ENCODE measurements at places on chromosomes 4 and X.

DNA sequence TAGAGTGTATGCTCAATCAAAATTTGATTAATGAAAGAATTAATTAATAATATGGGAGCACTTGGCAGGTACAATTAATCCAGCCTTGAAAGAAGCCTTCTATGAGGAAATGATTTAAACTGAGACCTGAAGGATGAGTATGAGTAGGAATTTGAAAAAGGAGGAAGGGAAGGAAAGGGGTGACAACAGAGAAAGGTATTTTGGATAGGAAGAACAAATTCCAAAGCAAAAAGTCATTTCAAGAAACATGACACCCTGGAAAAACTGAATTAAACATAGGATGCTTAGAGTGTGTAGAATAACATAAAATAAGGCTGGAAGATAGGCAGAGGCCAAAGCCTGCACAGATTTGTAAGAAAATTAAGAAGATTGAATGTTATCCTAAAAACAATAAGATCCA is 29.6 kb downstream of the PHOX2B start:
- no peak for DNase-seq

- no peak for DNase-seq
Measured at GRCh38 chr4:42080306-42080705, 72.1 kb downstream of the BEND4 start.

DNA sequence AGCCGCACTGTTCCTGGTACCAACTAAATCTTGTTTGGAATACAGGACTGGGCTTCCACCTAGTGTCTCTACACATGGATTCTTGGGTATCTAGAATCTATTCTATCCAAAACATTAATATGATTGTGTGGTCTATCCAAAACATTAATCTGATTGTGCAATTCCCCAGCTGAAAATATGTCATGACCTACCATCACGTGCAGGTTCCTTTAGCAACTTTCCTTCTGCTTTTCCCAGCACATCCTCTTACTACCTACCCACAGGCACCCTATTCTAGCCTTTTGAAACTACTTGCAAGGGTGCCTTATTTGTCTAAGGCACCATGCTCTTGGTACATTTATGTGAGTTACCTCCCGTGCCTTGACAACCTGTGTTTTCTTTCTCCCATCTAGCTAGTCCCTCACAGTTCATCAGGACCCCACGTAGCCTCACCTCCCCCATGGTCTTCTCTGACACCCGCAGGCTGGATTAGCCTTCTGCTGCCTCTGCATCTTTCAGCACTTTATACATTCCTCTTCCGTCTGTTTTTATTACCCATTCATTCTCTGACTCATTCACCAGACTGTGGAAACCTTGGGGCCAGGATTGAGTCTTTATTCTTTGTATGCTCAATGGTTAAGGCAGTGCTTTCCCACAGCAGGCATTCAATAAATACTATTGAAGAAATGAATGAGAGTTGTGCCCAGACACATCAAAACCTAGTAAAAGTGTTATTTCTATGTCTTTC is 88.8 kb upstream of the FAM9B start:
- DNase-seq = no peak

DNA sequence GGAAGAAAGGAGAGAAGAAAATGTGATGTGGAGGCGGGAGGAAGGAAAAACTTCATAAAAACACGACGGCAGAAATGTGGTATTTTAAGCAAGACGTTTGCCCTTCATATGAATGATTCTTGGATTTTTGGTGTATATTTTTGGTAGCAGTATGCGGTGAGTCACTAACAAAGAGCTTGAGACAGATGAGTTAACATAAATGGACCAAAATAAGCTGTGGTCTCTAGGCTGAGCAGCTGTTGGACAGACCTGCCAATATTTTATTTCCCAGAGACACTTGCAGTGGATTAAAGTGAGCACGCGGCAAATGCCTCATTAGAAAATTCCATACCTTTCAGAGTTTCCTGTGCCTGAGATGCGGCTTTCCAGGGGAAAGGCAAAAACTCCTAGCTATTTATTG is 43.1 kb upstream of the RPS6KA3 start:
- DNase-seq = no peak

GRCh38 chr4:76300012-76300411 is 6.5 kb upstream of the STBD1 start:
- DNase-seq = no peak

DNA sequence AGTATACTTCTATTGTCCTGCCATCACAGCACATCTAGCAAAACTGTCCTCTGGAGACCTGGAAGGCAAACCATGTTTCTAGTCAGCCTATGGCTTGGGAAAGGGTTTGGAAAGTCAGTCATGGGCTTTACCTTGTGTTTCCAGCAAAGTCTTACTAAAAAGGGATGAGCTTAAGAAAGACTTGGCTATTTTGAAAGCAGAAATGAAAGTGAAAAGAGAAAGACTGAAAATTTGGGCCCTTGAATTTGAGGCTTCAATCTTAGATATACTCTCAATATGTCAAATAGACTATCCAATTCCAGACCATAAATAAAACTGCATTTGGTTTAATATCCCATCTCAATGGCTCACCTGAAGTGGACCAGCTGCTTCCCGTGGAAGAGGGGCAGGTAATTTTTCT is 127.9 kb downstream of the ZNF330 start:
- DNase-seq = no peak

DNA sequence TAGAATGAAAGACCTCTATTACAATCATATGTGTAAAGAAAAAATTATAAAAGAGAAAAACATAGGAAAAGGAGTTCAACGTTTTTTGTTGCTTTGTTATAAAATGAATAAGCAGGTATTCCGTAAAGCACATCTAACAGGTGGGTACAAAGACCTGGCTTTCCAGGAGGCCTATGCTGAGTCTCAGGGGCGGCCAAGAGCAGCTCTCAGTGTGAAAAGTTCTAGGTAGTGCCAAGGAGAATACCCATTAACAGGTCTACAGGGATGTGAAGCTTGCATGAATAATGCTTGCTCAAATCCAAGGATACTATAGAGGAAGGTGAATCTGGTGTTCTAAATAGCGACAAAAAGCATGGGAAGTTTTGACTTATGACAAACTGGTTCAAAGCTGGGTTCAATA is 944.4 kb downstream of the PDHA2 start:
- DNase-seq = no peak
